HT1080 (cell line): ENCODE measurements at places on chromosomes 3 and 15.

DNA sequence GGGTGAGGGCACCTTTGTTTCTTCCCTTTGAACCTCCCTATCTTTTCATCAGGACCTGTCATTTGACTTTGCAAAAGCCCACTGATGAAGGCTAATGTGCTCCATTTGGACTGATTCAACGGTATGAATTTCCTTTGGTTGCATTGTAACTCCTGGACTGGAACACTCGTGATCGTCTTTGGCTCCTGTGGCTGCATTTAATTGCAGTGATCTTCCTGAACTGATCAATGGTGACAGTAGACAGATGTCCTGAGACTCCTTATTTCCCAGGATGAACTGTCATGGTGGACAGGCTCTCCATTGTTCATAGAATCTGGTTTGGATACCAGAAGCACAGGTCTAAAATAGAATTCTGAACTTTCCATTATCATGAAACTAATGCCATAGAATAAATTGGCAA, 224.8 kb upstream of the GAP43 start:
- no peak for DNase-seq

GRCh38 chr3:177646749-177647148, 449.5 kb upstream of the TBL1XR1 start:
- DNase-seq, result no peak

- DNase-seq, result no peak
Measured at GRCh38 chr15:40051616-40052415, 12.8 kb upstream of the SRP14 start.

- DNase-seq, result no peak
Measured at GRCh38 chr3:123152687-123153086, 49.1 kb upstream of the SEC22A start.

DNA sequence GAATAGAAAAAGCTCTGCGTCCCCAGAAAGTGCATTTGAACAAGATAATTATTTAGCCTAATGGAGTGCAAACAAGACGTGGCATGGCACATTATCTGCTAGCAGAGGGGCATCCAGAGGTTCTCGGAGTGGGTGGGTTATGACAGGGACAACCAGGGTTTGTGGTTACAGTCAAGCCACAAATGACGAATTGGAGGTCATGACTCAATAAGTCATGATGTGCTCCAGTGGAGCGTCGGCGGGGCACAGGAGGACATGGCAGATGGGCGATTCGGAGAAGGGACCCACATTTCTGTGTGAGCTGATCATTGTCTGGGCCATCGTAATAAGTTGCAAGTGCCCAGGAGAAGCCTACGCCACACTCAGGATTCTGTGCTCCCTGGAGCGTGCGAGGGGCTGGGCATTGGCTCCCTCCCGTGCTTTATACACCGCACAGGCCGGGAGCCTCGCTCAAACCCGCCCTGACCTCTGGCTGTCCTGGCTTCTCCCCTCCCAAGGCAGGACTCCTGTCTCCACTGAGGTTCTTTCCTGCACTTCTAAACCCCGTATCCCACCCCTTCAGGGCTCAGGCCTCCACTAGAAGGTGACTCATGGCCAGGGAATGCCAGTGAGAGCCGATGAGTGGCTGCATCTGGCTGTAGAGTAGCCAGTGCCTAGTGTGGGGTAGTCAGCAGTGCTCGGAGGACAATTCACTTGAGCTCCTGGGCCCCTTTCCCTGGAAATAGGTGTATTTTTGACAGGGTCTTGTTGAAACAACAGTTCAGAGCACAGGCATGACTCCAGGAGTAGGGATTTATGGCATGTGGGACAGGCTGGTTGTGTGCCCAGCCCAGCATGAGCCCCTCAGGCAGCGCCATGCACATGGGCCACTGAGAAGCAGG, 67.4 kb downstream of the GRIP2 start:
- peak; percentile 94 for DNase-seq
